ENCODE measurements at places on chromosomes 2 and 18.

DNA sequence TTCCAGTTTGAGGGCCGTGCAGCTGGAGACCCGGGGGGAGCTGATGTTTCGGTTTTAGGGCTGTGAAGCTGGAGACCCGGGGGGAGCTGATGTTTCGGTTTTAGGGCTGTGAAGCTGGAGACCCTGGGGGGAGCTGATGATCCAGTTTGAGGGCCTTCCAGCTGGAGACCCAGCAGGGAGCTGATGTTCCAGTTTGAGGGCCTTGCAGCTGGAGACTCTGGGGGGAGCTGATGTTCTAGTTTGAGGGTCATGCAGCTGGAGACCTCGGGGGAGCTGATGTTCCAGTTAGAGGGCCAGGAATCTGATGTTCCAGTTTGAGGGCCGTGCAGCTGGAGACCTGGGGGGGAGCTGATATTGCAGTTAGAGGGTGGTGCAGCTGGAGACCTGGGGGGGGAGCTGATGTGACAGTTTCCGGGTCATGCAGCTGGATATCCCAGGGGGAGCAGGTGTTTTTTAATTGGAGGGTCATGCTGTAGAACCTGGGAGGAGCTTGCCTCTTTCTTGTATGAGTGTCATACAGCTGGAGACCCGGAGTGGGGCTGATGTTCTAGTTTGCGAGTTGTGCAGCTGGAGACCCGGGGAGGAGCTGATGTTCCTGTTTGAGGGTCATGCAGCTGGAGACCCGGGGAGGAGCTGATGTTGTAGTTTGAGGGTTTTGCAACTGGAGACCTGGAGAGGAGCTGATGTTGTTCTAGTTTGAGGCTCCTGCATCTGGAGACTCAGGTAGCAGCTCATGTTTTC is 153.2 kb downstream of the RTP5 start:
- no peak for DNase-seq

GRCh38 chr2:25409468-25409867 is 67.7 kb upstream of the DNMT3A start:
- DNase-seq, result no peak

- no peak for DNase-seq
Measured at GRCh38 chr2:60678551-60678950, 77.5 kb upstream of the PAPOLG start.

GRCh38 chr2:240630771-240631547 is 5.7 kb downstream of the GPR35 start:
- no peak for DNase-seq

DNA sequence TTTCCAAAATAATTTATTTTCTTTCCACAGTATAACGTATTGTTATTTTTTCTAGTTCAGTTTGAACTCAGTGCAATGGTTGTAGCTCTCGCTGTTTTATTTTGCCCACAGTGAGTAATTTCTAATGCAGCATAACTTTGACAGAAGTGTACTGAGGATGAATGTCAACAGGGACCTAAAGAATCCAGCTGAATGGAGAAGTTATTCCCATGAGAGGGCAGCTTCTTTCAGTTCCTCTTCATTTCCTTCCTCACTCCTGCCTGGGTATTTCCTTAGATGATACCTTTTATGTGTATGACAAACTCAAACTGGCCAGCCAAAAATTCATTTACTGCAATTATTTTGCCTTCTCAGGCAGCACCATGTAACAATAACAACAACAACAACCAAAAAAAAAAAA is 1223.1 kb upstream of the ZEB2 start:
- no peak for DNase-seq

GRCh38 chr2:127634066-127634617 is 11.8 kb upstream of the GPR17 start:
- no peak for DNase-seq

Data from muscle of arm (tissue), 14 donors.